ENCODE measurements at places on chromosomes 1 and 21.

DNA sequence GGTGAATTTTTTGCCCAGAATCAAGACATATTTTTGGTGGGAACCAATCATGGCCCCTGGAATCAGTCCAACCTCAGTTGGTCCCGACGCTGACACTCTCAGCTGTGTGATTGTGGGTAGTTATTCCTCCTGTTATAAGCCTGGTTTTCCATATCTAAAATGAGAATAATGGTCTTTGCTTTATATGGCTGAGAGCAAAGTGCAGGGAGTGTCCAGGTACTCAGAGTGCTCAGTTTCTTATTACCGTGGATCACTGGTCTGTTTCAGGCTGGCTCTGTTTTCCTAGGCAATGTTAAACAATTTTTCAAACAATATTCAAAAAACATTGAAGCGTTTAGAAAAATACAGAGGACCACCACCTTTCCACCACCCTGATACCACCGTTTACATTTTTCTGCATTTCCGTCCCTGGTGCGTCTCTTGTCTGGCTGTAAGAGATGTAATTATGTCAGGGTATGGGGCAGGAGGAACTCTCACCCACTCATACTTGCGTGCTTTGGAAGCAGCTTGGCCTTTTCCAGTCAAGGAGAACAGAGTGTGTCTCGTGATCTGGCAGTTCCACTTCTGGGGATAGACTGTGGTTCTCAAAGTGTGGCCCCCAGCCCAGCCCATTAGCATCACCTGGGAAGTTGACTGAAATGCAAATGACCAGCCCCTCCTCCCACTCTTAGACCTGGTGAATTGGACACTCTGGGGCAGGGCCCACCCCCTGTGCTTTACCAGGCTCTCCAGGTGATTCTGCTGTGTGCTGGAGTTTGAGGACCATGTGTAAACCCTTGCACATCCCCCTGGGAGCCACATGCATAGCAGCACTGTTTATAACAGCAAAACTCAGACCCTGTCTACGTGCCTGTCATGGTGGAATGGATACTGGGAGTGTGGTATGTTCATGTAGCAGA, 6.8 kb downstream of the MX1 start:
- no peak for DNase-seq

- DNase-seq: no peak
Measured at GRCh38 chr1:6239213-6239752, 3.5 kb upstream of the ICMT start.

- DNase-seq: no peak
Measured at GRCh38 chr1:202234331-202235002, 40.9 kb downstream of the LGR6 start.

- DNase-seq: no peak
Measured at GRCh38 chr1:39755965-39756659, 15.0 kb downstream of the OXCT2 start.

DNA sequence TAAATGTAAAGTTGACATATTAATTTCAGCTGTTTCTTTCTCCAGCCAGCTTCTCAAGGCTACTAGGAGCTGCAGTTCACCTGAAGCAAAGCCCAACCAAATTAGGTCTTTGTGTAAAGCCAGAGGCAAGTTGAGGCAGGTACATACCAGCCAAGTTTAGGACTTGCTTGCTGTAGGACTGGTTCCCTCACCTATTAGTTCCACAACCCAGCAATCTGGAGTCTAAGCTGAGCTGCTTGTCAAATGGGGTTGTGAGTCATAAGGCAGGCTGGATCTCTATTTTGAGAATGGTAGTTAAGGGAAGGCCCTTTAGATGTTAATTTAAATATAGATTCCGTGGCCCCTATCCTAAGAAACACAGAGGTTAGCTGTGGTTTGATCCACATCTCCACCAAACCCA, 7.6 kb upstream of the FLG2 start:
- DNase-seq: no peak

- no peak for DNase-seq
Measured at GRCh38 chr1:66394603-66395002, 139.3 kb upstream of the SGIP1 start.

DNA sequence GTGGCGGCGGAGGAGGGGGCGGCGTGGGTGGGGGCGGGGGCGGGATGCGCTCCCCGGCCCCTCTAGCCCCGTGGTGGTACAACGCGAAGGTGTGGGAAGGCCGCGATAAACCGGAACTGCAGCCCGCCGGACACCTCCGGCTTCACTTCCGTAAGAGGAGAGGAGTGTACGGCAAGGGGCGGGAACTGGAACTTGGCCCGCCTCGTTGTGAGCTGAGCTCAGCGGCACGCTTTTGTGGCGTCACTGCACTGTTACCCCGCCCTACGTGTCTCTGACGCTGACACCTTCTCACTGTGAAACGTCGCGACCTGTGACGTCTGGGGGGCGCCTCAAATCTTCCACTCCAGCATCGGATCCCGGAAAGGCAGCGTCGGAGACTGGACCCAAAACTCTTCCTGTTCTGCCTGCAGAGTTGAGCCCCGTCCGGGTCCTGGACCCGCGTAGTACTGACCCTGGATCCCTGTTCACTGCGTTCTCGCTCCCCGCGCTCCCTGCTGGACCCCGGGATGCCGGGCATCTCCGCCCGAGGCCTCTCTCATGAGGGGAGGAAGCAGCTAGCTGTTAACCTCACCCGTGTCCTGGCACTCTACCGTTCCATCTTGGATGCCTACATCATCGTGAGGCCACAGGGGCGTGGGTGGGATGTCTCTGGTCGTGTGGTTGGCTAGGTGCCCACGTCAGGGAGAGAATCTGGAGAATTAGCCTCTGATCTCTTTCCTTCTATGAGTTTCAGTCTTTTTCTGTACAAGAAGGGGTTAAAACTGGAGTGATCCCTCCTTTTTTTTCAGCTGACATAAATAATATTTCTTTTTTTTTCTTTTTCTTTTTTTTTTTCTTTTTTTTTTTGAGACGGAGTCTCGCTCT, at the start of gene ISG20L2:
ISG20L2 (minus strand) TSS at position 168 of the 864 bp plus-strand sequence. CDS start 1,114 bp downstream, outside the sequence.
- peak; percentile 99 for DNase-seq

DNA sequence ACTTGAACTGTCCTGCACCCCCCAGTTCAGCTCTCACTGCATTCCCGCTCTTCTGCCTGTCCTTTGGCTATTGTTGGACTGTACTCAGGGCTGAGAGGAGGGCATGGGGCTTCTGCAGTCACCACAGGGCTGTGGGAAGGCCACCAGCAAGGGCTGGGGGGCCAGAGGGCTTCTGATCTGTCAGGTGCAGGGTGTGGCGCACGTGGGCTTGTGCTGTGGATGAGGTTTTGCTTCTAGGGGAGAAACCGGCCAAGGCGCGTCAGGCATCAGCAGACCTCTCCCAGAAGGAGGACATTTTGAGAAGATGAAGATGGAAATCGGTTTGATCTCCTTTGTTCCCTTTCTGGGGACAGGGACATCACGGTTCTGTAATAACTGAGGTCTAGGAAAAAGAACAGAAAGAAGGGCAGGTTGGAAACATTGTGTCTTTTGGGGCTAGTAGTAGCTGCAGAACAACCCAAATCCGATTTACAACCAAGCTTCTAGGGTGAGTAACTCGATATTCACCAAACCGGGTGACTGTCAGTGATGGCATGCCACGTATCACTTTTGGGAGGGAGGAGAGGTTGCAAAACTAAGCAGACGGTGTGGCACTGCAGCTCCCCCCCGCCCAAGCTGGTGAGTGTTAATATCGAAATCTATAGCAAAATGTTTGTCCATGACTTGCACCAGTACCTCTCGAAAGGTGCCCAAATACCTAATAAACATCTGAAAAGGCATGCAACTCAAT, 40.9 kb downstream of the AGPAT3 start:
- DNase-seq: no peak

DNA sequence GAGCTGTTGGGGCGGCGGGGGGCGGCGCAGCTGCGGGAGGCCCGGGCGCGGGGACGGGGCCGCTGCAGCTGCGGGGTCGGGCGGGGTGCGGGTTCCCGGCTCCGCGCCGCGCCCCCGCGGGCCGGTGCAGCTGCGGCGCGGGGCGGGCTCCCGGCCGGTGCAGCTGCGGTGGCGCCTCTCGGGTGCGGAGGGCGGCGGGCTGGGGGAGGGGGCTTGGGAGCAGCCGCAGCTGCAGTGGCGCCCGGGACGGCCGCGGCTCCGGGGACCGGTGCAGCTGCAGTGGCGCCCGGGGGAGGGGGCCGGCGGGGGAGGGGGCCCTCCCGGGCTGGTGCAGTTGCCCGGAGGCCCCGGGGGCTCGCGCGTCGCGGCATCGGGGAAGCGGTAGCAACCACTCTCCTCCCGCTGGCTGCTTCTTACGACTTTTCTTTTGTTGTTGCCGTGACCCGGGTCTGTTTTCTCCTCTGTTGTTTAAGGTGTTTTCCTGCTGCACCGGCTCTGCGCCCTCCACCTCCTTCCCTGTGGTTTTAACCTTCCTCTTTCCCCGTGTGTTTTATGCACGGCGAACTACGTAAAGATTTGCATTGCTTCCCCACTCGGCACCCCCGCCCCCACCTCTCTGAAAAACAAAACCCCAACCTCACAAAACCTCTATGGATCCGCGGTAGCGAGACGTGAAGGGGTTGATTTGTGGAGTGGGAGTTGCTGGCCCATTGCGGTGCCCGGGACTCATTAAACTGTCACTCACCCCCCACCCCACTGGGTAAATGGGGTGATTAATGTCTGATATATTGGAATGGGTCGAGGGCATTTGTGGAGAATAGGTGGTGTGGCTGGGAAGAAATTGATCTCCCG, 1.7 kb upstream of the ZBTB18 start:
- peak; percentile 38 for DNase-seq

DNA sequence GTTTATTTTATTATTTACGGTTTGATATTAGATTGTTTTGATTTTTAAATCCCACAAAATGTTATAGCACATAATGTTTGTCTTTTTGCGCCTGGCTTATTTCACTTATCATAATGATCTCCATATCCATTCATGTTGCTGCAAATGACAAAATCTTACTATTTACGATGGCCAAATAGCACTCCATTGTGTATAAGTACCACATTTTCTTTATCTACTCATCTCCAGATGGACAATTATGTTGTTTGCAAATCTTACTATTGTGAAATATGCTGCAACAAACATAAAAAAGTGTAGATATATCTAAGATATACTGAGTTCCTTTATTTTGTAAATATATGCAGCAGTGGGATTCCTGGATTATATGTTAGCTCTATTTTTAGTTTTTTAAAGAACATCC, 1568.3 kb downstream of the AMY1C start:
- no peak for DNase-seq

DNA sequence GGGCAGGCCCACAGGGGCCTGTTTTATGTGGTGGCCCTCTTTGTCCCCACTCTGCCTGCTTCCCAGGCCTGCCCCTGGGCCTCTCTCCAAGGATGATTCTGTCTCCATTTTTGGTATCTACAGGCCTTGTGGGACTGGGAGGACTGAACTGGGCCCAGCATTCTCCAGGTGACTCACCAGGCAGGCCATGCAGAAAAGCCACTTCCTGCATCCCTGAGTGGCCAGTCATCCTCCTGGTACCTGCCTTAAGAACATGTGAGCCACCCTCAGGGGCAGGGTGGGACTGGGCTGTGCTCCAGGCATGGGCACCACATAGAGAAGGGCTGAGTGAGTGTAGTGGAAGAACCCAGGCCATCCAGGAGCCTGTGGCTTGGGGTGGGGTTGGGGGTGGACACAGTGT, 20.0 kb upstream of the BCAR3 start:
- no peak for DNase-seq

DNA sequence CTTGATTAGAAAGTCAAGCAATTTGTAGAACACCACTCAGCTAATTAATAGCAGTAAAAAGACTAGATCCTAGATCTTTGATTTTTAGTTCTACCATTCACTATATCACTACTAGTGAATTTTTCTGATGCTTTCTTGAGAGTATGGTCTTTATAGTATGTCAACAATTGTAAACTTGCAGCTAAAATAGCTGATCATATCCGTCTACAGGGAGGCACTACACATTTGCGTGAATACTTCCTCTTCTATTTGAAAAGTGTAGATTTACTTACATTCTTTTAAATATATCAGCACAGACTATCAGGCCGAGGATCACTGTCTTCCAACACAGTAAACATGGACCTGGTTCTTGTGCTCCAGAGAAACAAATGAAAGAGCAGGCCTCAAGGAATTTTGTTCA, 18.6 kb upstream of the PTPRC start:
- no peak for DNase-seq

DNA sequence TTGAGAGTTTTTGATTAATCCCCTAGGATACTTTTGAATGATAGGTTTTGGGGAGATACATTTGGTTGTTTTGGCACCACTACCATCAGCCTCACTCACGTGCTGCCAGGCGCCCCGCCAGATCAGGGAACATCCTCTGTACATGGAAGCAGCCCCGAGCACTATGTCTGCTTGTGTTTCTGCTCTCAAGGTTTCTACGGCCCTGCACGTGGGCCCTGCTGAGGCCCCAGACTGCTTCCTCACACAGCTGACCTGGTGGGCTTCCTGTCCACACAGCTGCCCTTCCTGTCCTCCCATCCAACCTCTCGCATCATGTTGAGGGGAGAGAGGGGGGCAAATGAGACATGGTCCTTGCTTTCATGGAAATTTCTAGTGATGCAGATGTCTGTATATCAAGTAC, 20.0 kb downstream of the ADARB1 start:
- no peak for DNase-seq

DNA sequence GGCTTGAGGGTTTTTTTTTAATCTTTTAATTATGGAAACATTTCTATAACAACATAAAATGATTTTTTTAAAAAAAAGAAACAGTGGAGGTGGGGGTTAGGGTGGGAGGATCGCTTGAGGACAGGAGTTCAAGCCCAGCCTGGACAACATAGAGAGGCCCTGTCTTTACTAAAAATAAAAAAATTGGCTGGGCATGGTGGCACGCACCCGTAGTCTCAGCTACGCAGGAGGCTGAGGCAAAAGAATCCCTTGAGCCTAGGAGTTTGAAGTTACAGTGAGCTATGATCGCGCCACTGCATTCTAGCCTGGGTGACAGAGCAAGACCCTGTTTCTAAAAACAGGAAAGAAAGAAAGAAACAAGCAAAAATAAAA, 32.2 kb upstream of the RNF11 start:
- DNase-seq: no peak

DNA sequence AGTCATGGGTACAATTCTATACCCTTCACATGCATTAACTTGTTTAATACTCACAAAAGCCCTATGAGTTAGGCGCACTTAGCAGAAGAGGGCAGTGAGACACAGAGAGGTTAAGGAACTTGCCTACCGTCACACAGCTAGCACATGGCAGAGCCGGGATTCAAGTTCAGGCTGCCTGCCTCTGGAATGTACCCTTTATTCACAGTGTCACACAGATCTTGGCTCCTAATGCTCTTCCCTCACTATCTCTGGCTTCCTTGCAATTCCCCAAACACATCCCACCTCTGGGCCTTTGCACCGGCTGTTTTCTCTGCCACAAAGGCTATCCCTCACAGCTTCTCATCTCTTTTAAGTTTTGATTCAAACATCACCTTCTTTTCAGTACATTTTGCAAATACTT, 25.1 kb downstream of the COL16A1 start:
- no peak for DNase-seq

GRCh38 chr1:61741711-61742619, at the start of gene PATJ:
Gene PATJ (plus strand): TSS chr1:61742480. CDS start chr1:61762893, 20,413 bp downstream.
- peak; percentile 76 for DNase-seq

GRCh38 chr1:53634571-53634979, 104.4 kb downstream of the GLIS1 start:
- DNase-seq: no peak
